ENCODE measurements at places on chromosomes 16 and 17.

DNA sequence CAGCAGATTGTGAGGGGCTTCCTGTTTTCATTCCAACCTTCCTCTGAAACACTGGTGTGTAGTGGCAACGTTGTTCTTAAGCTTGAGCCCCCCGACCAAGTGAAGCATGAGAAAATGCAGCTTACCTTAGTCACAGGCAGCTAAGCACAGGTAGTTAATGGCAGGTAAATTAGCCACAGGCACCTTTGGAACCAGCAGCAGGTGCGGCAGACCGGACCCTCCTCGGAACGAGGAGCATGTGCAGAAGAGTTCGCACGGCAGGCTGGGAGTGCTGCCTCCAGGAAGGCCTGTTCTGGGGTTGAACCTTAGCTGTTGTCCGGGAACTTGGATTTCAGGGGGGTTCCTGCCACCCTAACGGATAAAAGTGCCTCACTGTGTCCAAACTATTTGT, 7.2 kb upstream of the IRF8 start:
- DNase-seq = no peak

GRCh38 chr16:86396422-86396821, 113.9 kb upstream of the FOXF1 start:
- DNase-seq = no peak

DNA sequence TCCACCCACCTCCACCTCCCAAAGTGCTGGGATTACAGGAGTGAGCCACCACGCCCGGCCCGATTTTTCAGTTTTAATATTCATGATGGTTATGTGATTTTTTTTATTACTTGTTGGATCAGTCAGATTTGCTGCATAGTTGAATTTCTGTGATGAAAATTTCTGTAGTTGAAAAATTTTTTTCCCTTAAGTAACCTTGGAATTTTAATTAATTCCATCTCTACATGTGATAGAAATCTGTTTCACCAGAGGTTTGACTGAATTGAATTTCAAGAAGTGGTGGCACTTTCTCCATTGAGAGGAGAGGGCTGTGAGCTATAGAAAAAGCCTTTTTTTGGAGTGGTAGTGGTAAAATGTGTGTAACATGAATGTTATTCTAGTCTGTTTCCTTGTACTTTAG, 24.7 kb downstream of the WIPF2 start:
- DNase-seq = no peak

DNA sequence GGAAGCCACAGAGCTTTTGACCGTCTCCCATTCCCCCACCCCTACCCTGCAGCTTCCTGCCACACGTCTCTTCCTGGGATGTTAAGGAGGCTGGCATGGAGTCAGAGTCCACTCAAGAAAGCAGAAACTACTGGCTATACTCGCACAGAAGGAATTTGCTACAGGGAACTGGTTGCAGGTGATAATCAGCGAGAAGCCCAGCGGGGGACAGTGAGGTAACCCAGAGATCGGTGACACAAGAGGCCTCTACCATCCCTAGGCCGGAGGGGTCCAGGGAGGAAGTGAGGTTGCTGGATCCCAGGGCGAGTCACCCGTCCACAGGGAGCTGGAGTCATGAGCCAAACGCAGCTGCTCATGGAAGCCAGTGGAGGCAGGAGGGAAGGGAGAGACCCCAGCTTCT, 93.7 kb downstream of the SDK2 start:
- DNase-seq = no peak

- DNase-seq = no peak
Measured at GRCh38 chr16:79798416-79799053, 198.0 kb upstream of the MAF start.

All from stimulated activated naive CD4-positive, alpha-beta T cell treated with Interleukin-2 at 50 U/mL for 16 hours (primary cell).